GF-D8 (cell line): ENCODE measurements at places on chromosomes 7 and 10.

DNA sequence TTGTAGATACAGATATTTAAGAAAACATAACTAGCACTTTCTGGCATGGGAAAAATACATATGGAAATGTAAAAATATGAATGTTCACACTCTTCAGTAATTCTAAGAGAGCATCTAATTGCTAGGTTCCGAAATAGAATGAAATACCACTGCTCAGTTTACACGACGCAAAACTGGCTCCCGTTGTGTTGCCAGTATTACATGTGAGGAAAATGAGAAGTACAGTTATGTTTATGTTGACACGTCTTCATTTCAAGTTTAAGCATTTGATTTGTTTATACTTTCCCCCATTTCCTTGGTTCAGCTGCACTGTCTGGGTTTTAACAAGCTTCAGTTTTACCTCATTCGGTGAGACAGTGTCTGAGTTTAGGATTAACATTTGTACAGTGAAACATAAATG lies 275.8 kb upstream of the SEMA3D start:
- DNase-seq = no peak

DNA sequence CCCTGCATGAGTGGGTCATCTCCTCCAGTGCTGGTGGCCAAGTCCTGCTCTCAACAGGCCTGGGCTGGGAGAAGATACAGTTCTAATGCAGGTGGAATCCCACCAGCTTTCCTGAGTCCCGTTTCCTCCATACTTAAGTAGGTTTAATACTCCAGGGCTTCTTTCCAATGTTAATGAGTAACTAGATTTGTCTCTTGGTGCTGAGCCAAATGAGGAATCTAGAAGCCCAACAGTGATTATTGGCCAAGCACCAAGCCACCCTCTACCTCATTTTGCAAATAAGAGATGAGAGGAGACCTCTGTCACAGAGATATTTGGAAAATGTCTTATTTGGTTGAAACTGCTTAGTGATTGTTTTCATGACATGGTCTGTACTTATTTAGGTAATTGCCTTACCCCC lies 37.1 kb downstream of the STARD3NL start:
- no peak for DNase-seq

DNA sequence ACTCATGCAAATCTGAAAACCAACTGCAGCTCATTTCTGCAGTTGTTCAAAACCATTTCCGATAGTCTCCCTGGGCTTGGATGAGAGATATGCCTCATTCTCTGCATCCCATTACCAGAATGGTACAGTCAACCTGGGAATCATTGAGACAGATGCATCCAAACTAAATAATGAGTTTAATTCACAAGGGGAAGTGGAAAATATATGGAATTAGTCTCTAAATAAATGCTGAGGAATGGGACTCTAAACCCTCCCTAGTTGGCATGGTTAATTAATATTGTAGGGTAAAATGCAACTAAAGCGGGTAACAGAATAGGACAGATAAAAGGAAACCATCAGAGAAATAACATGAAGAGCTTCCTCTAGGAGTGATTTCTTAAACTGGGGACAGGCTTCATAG lies 118.9 kb downstream of the AMPH start:
- no peak for DNase-seq

GRCh38 chr10:90862908-90863514 lies 5.2 kb upstream of the HTR7 start:
- no peak for DNase-seq

GRCh38 chr10:22682237-22683139 lies 31.9 kb downstream of the PIP4K2A start:
- DNase-seq = peak; percentile 40

GRCh38 chr7:1044189-1045068 lies at the start of gene GPR146:
GPR146 (plus strand) TSS chr7:1044546; CDS start chr7:1057516, 12,970 bp downstream.
- peak; percentile 94 for DNase-seq

DNA sequence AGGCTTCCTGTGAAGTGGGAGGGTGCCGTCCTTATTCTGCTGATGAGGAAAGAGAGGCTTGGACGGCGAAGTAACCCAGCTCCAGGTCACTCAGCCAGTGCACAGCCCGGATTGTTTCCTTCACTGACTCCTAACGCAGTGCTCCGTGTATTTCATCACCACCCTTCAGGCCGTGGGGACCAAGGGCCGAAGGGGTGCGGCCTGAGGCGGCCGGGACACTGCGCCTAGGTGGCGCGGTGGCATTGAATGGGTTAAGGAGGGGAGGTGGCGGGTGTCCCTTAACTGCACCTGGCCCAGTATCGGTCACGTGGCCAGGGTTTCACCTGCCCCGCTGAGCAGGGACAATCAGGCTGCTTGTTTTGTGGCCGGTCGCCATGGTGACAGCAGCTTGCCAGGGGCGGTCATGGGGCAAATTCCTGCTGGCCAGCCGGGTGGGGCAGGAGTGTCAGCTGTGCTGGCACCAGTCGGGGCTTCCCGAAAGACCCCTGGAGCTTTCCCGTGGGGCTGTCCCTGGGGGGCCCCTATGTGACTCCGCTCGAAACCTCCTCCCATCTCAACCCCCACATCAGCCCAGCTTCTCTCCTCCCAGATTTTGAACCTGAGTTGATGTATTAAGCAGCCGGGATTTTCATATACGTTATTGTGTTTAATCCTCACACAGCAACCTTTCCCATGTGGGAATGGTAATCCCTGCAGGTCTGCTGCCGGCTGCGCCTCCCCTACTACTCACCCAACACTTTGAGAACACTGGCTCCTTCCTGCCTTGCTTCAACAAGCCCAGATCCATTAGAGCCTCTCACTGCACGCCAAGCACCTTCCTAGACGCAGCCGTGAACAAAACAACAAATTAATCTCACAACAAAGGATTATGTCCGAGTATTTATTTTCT lies 4.4 kb upstream of the ABHD11 start:
- DNase-seq = no peak

DNA sequence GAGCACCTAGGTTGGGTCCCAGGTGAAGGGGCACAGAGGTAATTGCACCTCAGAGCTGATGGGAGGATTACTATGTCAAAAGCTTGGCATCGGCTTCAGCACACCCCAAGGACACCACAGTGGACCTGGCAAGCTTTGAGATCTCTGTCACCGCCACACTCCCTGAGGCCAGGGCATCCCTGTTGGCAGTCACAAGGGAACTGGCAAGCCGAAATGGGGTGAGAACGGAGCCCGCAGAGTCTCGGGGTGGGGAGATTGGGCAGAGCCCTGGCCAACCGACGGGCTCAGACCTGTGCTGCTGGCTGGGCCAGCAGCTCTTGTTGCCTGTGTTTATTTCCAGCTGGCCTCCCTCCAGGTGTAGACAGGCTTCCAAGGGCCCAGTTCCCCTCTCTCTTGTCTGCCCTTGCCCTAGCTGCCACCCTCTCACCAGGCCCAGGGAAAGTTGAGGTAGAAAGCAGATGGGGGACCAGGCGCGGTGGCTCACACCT lies 2.5 kb downstream of the HSPB1 start:
- DNase-seq = no peak

DNA sequence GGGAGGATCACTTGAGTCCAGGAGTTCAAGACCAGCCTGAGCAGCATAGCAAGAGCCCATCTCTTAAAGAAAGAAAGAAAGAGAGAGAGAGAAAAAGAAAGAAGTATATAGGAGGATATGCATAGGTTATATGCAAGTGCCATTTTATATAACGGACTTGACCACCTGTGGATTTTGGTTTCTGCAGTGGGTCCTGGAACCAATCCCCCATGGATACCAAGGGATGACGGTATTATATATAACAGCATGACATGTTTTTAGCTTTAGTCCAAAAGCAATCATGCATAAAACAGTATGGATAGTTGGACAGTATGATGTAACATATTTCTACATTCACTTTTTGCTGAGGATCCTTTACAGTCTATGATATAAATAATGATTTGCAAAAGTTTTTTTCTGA lies 45.3 kb downstream of the DLD start:
- no peak for DNase-seq

DNA sequence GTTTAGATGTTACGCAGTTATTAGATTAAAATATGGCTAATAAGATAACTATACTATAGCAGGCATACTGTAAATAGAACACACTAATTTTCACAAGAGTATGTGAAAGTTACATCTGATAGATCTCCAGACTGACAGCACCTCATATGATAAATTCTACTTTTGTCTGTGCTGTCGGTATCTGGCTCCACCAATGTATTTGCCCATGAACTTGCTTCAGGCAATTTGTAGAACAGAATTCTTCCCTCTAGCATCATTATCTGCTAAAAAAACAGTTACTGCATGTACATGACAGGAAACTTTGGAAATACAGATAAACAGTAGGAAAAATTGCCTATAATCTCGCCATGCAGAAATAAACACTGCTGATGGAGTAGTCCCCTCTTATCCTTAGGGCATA lies 137.7 kb downstream of the WNT2 start:
- DNase-seq = no peak

DNA sequence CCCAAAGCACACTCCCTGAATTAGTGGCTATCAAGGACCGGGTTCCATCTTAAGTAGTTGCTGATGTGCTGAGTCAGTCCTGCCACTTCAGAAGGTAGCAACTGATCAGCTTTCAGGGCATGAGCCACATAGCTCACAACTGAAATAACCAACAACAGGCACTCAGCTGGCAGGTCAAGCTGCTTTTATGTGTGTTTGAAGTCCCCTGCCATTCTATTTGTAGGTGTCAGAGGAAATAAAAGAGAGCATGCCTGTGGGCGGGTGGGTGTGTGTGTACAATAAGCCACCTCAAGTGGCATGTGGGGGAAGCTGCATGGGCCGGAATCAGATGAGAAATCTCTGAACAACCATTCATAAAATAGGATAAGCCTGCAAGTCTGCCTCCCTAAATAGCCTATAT lies 114.3 kb upstream of the YAE1 start:
- DNase-seq = no peak

DNA sequence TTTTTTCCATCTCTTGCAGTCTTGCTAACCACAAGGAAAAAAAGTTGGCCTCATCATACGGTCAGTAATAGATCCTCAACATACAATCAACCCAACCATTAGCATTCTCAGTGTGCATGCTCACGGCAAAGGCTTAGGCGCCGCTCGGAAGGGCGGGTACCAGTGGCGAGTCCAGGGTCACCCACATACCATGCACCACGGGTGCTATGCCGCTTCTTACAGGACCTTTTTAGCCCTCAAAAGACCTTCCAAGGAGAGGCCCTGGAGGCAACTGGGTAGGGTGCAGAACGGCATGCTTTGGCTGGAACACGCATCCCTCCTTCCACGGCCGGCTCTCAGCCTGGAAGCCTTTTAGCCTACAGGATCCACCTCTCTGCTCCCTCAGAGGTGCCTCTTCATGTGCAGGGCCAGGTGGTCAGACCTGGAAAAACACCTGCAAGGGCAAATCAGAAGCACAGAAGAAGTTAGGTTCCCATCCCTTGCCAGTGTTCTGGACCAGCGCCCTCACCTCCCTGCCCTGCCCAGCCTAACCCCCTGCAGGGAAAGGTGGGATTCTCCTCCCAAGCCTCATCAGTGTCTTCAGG lies 5.8 kb downstream of the KLF6 start:
- DNase-seq = no peak

- DNase-seq = no peak
Measured at GRCh38 chr7:7953806-7954205, 14.8 kb upstream of the GLCCI1 start.

DNA sequence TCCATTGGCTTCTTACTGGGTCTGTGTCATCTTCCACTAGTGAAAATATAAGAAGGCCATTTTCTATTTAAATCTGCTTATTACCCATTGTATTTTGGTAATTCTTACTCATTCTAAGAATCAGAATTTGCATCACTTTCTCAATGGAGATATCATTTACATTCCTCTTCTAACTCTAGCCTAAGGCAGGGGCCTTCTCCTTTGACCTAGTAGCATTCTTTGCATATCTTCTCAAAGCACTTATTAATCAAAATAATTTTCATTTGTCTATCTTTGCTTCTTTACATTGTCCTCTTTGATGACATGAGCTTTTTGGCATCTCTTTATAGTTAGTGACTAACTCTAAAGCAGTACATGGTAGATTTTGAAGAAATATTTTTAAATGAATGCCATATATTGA lies 400.9 kb upstream of the SEMA3D start:
- no peak for DNase-seq

GRCh38 chr10:5023177-5023805 lies 19.6 kb upstream of the AKR1C2 start:
- DNase-seq = no peak

DNA sequence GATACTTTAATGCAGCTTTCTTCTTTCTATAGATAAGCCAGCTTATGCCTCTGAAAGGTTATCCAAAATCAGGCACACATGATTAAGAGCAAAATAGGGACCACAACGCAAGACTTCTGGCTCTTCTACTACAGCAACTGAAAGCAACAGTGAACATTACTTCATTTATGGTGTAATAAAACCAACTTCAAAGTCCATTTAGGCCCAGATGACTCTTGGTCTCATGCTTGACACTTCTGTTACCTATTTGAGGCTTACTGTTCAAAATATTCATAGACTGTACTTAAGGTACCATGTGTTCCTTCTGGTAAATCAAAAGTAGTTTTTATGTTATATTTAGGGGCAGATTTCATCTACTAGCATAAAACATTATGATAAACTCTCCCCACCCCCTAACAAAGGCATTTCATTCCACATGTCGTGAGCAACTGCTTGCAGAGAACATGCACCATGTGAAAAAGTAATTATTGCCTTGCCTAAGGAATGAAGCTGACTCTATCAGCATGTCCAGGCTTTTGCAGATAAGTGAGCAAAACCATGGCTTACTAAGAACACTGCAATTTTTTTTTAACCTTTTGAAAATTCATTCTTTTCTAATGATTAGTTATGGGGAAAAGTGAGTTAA lies 154.9 kb upstream of the ITGB1 start:
- no peak for DNase-seq

DNA sequence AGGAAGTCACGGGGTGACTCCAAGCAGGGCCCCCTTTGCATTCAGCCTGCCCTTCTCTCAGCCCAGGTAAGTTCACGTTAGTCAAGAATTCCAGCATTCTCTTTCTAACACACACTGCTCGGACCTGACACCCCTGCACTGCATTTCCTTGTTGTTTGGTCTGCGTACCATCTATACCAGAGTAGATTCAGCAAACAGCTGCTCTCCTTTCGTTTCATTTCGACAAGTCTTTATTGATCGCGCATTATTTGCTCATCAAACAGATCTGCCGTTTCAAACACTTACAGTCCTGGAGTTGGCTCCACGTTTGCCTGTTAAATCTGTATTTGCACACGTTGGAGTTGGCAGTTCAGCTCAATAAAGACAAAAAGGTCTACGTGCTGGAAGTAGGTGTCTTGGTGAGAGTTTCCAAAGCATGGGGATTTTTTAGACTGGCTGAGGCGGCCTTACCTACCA lies 495.1 kb downstream of the RPS24 start:
- no peak for DNase-seq

DNA sequence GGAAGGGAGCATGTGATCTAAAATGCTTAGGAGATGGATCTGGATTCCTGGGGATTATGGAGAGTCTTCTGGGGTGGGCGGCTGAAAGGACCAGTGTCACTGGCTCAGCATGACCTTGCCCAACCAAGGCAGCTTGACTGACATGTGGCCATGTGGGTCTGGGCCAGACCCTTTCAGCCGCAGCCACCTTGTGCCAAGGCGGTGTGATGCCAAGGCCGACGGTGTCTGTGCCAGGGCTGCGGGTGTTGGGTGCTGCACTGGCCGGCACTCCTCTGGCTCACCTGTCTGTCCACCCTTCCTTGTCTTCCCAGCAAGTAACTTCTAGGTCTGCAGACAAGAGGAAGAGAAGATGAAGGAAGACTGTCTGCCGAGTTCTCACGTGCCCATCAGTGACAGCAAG lies 8.8 kb downstream of the DEPP1 start:
- no peak for DNase-seq

- peak; percentile 1 for DNase-seq
Measured at GRCh38 chr10:27285093-27285492, 44.5 kb upstream of the ACBD5 start.

- DNase-seq = no peak
Measured at GRCh38 chr10:4246881-4247358, 461.9 kb upstream of the KLF6 start.

- DNase-seq = no peak
Measured at GRCh38 chr10:100749059-100749308, 3.6 kb downstream of the PAX2 start.
